Naive thymus-derived CD8-positive, alpha-beta T cell (primary cell): ENCODE measurements at places on chromosomes 1 and 21.

GRCh38 chr1:156508205-156508954 is 7.8 kb upstream of the MEF2D start:
- no peak for DNase-seq

DNA sequence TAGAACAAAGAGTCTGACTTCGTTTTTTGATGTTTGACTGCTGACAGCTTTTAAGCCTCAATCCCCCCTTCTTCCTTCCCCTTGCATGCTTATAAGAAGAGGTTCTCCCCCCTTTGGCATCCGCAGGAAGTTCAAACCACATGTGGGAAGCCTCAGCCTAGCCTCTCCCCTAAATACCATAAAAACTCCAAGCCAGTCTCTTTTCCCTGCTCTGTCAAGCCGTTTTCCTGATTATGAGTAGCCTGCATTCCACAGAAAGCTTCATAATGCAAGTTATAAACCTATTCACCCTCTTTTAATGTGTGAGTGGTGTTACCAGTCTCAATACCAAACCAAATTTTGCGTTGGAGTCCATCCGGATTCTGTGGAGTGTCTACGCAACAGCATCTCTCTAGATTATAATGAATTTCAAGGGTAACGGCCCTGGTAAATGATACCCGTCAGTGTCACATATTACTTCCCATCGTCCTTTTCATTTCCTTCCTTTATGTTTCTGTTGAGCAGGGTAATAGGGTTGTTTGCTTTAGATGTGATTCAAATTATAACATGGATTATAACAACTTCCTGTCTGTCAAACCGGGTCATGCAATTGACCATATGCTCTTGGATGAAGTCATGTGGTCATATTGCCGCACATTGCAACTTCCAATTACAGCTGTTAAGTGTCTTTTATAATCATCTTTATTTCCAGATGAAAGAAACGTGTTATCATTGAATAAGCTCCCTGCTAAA is 717.5 kb downstream of the RWDD3 start:
- no peak for DNase-seq

DNA sequence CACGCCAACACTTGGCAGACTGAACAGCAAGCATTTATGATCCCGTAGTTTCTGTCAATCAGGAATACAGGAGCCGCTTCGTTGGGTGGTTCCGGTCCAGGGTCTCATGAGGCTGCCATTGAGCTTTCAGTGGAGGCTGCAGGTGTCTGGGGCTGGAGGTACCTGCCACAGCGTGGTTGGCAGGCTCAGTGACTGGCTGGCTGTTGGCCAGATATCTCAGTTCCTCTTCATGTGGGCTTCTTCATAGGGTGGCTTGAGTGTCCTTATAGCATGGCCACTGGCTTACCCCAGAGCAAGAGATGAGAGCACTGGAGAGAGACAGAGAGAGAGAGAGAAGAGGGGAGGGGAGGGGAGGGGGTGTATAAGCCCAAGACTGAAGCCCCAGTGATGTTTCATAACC is 29.3 kb downstream of the PIK3CD start:
- DNase-seq, result no peak

- DNase-seq, result no peak
These were observed 246.4 kb downstream of the PBX1 start for GRCh38 chr1:164805399-164805798.

GRCh38 chr1:119358636-119359035 is 9.9 kb upstream of the HAO2 start:
- DNase-seq, result no peak

DNA sequence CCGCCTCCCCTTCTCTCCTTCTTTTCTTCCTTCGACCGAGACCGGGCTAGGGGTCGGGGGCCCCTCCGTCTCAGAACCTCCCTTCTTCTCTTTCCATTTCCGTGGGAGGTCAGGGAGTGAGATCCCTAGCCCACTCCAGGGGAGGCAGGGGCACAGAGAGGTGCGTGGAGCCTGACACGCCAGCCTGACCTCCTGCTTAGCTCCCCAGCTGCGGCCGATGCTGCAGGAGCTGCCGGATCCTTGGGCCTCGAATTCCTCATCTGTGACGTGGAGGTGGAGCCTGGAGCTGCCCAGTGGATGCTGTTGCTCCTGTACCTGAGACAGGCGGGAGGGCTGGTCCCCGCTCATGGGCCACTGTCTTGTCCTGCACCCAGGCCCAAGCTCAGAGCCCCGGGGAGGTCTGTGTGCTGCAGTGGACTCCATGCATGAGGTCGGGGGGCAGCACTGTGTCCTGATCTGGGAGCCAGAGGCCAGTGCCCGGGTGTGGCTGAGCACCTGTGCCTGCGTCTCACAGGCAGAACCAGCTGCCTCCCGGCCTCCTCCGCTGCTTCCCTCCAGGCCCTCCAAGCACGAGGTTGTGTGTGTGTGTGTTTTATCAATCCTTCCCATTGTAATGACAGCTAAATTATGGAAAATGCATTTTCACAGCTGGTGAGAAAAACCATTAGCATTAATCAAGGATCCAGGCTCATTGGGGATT is 55.3 kb upstream of the TTC34 start:
- no peak for DNase-seq

DNA sequence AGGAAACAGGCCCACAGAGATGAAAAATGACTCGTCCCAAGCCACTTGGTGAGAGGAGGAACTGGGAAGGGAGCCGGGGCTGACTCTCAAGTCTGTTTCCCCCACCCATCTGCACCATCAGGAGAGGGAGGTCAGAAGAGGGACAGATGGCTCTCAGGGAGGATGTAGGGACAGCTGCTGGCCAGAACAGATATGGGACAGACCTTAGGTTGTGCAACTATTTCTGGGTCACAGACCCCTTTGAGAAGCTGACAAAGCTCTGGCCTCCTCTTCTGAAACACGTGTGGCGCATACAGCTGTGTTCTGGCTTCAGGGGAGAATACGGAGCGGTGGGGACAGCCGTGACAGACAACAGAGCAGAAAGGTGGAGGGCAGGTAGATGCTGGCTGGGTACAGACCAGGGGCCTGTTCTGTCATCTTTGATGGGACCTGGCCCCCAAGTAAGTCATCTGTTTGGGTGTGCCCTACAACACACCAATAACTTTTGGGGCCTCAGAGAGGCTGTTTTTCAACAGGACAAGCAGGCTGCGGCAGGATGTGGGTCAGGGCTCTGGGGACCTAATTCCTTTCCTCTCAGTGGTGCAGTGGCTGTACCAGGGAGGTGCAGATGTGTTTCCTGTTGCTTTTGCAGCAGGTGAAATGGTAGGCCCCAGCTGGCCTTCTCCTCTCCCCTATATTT is 7.3 kb downstream of the SH3BGRL3 start:
- peak; percentile 72 for DNase-seq

DNA sequence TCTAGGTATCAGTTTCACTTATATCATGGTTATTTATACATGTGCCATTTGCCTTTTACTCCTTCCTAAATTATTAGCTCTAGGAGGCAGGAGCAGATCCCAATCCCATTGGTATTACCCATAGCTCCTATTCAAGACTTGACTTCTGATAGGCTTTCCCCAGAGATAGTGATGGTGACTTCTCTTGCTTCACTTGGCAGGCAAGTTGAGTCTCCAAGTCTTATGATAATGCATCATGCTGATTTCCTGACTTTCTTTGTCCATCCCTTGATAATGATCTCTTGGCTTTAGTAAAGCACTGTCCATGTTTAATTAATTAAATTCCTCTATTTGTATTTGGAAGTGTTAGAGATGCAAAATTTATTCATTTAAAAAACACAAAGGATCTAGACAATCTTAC is 253.5 kb upstream of the ADAMTS5 start:
- DNase-seq, result no peak

DNA sequence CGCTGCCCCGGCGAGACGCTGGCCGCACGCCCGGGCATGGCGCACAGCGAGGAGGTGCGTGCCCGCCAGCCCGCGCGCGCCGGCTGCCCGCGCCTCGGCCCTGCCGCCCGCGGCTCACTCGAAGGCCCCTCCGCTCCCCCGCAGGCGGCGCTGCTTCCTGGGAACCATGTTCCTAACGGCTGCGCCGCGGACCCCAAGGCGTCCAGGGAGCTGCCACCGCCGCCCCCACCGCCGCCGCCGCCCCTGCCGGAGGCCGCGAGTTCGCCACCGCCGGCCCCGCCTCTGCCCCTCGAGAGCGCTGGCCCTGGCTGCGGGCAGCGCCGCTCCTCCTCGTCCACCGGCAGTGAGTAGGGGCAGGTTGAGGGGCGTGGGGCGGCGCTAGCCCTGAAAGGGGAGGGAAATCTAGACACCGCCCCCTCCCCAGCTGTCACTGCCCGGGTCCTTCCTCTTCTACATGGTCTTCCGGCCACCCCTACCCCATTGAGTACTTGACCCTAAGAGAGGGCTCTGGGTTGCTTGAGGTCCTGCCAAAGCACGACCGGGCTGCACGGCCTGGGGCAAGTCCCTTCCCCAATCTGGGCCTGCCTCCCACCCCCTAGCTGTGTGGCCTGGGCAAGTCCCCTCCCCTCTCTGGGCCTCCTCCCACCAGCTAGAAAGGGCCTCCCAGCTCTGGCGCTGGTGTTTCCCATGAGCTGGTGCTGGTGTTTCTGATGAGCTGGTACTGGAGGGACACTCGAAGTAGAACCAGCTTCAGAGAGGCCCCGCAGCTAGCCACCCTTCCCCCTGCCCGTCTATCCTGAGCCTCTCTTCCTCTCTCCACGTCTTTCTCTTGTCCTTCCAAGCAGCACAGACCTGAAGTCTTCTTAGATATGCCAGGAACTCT is 17.0 kb downstream of the TNFRSF25 start:
- DNase-seq, result no peak

DNA sequence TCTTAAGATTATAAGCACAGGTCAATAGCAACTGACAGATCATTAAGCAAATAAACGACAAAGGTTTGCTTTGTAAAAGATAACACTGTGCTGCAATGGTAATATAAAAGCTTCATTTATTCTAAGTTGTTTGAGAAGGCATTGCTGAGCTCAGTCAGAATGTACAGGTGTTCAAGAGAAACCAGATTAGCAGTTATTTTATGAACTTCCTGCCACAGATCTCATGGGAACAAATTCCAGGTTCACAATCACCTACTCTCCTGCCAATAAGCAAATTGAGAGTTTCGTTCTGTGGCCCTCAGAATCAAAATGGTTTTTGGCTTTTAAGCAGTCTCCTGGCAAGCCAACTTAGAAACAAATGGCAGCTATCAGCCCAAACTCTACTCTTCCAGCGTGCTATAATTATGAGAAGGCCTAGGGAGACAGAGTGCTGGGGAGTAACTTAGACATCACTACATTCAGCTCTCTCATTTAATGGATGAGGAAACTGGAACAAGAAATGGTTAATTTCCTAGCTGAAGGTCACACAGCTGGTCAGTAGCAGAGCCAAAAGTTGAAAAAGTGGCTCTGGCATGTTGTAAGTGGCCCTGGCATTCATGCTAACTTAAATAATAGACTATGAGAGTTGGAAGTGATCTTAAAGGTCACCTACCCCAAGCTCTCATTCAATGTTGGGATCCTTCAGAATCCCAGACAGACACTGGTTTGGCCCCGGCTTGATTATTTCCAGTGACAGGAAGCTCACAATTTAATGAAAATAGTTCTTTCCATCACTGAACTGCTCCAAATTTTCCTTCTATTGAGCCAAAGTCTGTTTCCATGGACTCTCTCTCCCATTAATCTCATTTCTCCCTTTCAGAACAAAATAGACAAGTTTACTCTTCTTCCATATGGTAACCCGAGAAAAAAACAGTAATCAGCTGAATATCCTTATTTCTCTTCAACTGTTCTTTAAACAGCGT is 82.6 kb upstream of the EDEM3 start:
- no peak for DNase-seq

DNA sequence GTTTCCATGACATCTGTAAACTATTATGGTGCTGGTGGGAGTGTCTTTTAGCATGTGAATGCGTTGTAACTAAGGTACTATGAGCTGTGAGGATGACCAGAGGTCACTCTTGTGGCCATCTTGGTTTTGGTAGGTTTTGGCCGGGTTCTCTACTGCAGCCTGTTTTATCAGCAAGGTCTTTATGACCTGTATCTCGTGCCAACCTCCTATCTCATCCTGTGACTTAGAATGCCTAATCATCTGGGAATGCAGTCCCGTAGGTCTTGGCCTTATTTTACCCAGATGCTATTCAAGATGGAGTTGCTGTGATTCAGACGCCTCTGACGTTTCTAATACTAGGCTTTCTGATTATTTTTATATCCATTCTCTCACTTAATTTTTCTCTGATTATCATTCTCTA is 9.4 kb downstream of the NCAM2 start:
- DNase-seq, result no peak

- no peak for DNase-seq
These were observed 24.3 kb downstream of the RXRG start for GRCh38 chr1:165420655-165421054.

DNA sequence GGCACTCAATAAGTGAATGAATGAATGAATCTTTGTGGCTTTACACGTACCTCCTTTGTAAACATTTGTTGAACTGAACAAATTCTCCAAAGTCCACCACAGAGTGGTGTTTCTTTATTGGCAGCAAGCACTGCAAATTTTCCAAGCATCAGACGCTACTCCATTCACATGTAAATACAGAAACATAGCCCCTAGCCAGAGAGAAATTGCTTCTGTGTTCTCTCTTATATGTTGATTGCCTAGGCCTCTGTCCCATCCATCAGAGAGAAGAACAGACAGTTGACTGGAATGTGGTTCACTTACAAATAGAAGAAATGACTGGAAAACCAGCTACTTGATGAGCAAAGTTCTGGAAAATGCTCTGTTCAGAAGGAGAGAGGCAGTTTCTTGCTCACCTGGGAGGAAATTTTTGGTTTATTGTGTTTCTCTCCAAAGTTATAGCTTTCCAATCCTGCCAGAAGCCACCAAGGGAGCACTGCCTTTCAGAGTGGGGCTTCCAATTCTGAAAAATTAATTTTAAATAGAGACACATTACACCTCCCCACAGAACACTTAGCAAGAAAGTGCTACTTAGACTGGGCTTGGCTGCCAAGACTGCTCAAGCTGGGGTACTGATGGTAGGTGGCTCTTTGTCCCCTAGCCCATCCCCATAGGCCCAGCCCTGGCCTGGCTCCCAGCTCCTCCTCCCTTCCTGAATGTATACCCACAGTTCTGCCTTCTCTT is 18.1 kb upstream of the KIRREL1 start:
- DNase-seq, result no peak

DNA sequence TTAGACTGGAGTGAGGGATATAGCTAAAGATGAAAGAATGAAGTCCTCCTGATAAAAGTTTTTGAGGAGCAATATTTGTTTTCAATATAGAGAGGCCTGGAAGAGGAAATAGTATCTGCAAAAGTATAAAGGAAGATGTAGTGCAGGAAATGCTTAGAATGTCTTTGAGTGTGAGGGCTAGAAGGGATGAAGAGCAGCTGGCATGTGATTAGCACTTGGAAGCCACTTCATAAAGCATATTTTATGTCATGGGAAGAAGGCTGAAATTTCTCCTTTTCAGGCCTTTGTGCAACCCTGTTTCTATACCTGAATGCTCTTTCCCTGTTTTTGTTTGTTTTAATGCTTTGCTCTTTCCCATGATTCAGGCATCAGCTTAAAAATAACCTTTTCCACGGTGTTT is 323.3 kb upstream of the DEPDC1 start:
- DNase-seq, result no peak

GRCh38 chr1:5835179-5835562 is 157.1 kb downstream of the NPHP4 start:
- DNase-seq, result no peak
